ENCODE measurements at places on chromosomes 6 and 20.

DNA sequence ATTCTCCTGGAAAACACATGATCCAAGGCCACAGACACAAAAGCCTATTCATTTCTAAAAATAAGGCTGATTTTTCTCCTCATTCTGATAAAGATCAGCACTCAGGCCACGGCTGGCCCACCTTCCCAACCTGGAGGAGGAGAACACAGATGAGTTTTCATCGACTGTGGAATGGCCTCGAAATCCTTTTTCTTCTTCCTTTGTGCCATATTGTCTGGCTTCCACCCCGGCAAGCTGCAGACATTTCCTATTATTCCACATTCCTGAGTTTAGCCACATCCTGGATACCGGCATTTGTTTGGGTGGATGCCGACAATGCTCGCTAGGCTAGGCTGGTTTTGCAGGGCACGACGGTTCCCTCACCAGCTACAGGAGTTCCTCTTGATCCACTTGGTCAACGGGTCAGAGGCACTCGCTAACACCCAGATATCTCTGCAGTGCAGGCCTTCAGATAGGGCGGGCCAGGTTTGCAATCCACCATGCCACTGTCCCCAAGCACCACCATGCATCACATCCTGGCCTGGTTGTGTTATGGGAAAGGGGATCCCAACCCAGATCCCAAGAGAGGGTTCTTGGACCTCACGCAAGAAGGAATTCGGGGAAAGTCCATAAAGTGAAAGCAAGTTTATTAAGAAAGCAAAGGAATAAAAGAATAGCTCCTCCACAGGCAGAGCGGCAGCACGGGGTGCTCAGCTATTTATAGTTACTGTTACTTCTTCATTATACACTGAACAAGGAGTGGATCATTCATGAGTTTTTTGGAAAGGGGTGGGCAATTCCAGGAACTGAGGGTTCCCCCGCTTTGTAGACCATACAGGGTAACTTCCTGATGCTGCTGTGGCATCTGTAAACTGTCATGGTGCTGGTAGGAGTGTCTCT is 4.2 kb upstream of the CTSZ start:
- DNase-seq, result no peak

DNA sequence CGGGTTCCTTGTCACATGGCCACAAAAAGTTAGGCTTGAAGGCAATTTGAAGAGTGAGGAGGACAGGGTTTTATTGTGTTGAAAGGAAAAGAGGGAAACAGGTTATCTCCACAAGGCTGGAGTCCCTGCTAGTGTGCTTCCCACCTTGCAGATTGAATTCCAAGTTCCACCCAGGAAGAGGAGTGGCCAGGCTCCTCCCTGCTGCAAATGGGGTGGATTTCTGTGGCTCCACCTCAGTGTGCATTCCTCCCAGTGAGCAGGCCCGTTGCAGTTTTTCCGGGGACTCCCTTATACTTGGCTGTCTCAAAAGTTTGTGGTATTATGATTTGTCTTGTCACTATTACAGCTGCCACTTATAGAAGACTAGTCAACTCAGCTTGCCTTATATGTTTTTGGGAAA is 281.8 kb upstream of the PLCB4 start:
- no peak for DNase-seq

DNA sequence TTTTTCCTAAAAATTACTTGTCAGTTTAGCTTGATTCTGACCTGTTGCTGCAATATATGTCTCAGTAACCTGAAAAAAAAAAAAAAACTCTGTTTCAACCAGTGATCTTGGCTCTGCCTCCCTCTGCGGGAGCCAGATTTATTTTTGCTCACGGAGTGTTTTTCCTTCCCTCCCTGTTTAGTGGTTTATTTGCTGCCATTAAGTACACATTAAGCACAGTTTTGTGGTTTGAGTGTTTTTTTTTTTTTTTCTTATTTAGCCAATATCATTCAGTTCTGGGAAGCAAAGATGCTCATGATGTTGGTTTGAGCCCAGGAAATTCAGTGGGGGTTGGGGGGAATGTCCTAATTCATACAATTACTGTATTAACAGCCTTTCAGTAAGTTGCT is 110.1 kb upstream of the GPR6 start:
- no peak for DNase-seq

DNA sequence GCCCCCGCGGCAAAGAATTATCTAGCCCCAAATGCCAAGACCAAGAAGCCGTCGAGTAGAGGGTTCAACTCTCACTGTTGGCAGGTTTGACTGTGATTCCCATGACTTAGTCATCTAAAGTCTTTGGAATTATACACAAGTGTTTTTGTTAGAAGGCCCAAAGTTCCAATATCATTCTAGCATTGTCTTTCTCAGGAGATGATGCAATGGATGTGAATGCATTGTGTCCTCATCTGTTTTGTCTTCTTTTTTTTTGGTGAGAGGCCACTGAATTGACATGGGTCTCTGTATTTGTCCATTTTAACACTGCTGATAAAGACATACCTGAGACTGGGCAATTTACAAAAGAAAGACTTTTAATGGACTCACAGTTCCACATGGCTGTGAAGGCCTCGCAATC is 290.5 kb upstream of the ZFP64 start:
- DNase-seq, result no peak

- DNase-seq, result no peak
Observed at GRCh38 chr6:63525186-63525878, 46.9 kb upstream of the LOC128125822 start.

DNA sequence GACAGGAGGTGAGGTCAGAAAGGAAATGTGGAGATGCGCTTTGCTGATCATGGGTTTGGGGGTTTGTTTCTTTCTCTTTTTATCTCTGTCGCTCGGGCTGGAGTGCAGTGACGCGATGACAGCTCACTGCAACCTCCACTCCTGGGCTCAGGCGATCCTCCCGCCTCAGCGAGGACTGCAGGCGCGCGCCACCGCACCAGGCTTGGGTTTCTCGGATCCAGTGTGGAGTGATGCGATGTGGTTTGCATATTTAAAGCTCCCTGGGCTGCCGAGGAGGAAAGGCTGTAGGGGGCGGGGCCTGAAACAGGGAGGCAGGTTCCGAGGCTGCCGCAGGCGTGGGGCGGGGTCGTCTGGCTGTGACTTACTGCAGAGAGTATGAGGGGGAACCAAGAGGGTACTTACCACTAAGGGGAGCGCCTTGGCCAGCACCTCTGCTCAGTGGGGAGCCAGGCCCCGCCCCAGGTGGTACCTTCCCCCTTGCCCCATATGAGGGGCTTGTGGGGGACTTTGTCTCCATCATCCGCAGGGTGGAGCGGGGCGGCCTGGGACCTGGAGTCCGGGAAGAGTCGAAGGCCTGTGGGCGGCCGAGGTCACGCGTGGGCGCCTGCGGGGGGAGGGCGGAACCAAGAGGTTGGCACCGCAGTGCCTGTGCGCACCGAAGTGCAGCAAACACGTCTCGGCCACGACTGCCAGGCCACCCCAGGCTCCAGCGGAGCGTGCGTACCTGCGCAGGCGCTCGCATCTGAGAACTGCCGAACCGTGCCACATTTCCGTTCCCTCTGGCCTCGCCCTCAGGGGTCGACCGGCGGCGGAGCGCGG is 12.7 kb upstream of the BAK1 start:
- no peak for DNase-seq

DNA sequence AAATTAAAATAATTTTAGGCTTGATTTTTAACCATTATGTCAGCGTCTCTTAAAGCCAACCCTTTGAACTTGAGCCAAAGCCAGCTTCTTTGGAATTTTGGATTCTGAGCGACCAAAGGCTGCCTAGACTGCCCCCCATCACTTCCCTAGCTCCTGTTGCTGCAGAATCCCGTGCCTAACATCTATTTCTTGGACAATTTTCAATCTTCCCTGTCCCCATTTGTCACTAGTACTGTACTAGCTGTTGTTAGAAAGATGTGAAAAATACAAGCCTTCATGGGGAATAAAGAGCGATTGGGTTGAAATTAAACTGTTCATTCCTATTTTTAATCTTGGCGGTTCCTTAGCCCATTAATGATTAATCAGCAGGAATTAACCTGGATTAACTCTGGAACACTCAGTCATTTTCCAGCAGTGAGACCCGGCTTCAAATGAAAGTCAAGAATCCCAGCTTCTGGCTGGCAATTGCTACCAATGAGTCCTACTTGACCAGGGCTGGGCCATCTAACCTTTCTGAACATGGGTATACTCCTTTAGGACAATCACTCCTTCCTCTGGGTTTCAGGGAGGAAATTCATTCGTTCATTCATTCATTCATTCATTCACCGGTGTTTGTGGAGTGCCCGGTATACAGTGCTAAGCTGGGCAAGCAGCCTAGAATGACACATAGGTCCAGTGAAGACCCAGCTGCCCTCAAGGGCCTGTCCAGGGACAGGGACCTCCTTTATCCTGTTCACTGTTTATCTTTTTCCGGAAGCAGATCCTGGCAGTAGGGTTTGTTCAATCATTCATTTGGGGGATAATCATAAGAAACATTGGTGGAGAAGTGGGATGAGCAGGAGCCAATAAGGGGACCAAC is 1.4 kb upstream of the RRBP1 start:
- DNase-seq, result no peak

DNA sequence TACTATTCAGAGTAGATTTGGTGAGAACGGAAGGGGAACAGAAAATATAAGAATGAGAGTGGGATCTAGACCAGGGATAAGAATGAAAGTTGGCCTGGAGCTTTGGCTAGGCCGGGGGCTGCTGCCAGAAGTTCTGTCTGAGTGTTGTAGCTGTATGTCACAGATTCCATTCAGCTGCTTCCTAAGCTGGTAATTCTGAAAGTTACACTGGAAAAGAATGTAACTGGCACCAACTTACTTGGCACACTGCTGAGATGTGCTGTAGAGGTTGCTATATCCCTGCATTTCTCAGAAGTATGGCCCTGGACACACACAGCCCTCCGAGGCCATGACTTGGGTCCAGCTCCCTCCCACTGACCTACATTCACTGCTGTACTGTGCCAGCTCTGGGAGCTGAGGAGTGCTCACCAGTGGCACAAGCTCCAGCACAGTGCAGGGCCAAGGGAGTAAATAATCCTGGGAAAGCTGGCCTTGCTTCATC is 25.8 kb upstream of the TMEM217 start:
- peak; percentile 64 for DNase-seq

DNA sequence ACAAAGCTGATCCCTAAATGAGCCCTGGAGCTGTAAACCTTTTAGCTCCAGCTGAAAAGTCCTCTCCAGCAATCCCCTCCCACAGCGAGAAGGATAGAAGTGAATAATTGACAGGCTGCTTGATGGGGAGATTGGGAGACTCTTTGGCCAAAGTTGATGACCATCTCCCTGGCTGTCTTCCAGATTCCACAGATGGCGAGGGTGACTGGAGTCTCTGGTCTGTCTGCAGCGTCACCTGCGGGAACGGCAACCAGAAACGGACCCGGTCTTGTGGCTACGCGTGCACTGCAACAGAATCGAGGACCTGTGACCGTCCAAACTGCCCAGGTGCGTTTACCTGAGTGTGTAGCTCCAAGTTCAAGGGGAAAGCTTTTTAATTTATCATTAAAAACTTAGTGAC is 67.3 kb downstream of the ISM1 start:
- DNase-seq, result no peak

DNA sequence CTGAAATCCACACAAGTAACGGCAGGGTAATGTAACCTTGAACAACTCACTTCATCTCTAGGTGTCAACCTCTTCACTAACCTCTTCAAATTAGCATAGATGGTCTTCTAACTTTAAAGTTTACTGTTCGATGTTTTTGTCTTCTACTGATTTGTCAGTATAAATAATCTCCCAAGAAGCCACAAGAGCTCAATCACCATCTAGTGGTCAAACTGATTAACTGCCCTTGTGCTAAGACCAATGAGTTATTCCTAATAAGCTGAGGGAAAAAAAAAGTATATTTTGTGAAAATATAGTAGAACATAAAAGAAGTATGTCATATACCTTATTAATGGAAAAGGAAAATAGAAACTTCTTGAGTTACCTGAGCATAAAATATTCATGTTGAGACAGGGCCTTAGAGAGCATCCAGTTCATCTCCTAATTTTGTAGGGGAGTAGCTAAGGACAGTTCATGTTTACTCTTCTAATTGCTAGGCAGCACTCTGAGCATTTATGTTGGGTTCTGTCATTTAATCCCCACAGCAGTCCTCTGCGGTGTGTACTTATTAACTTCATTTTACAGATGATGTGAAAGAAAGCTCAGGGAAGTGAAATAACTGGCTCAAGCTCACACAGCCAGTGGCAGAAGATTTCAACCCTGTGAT is 317.1 kb downstream of the ESR1 start:
- peak; percentile 75 for DNase-seq

DNA sequence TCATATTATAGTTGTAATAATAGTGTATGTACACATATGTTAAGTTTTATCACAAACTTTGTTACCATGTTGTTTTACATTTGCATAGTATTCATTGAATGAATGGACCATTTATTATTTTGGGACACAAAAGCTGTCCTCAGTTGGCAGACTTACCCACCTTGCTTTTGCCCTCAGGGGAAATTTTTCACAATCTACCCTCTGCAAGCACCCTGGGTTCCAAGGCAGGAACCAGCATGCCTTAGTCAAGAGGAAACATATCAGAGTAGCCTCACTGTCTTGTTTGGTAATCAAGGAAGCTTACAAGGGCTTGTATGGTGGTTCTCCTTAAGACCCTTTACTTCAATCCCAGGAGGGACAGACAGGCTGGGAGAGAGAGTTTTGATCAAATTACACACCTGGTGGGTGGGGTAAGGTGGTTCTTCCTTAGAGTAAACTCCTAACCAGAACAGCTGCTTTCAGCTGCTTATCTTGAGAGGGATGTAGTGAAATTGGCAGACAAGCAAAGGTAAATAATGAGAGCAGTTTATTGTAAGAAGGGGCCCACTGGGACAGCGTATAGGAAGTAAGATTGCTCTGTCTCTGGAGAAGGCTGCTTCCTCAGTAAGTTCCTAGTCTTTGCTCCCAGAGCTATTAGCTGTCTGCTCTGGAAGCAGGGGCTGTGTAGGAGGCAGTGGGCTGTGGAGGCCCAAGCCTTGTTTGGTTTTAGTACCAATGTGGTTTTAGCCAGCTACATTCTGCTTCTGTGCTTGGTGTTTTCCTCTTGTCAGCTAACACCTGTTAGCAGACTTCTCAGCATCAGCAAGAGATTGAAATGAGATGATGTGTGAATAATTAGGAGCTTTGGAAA is 31.1 kb downstream of the BRPF3 start:
- no peak for DNase-seq

DNA sequence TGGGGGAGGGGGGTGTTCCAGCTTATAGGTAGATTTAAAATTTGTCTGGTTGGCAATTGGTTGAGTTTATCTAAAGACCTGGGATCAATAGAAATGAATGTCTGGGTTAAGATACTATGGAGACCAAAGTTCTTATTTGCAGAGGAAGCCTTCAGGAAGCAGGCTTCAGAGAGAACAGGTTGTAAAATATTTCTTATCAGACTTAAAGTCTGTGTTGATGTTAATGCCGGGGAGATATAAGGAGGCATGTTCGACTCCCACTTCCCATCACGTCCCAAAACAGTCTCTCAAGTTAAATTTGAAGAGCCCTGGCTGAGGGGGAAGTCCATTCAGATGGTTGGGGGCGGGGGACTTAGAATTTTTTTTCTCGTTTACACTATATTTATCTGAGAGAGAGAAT is 12.3 kb upstream of the BLCAP start:
- DNase-seq, result no peak

- no peak for DNase-seq
Observed at GRCh38 chr6:138988469-138988834, 399 bp upstream of the REPS1 start.

DNA sequence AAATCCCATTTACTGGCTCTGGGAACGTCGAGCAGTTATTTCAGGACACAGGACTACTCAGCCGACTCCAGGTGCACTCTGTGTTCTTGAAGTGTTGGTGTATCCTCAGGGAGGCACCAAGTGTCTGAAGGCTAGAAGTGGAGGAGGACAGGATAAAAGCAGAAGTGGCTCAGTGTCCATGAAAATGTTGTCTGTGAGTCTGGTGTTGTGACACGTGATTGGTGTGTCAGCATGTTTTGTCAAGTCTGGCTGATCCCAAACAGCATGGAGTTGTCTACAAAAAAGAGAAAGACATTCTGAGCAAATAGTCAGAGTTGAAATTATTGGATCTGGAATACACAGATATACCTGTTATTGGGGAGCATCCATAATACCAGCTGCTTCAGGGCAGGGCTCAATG is 30.3 kb downstream of the SCGN start:
- no peak for DNase-seq

Measured in pons (tissue), 1 donor.